Activated CD8-positive, alpha-beta memory T cell treated with anti-CD3 and anti-CD28 coated beads, Interleukin-2, amount 50 U/mL, for 4 hours (primary cell): ENCODE measurements at places on chromosomes 5 and 9.

DNA sequence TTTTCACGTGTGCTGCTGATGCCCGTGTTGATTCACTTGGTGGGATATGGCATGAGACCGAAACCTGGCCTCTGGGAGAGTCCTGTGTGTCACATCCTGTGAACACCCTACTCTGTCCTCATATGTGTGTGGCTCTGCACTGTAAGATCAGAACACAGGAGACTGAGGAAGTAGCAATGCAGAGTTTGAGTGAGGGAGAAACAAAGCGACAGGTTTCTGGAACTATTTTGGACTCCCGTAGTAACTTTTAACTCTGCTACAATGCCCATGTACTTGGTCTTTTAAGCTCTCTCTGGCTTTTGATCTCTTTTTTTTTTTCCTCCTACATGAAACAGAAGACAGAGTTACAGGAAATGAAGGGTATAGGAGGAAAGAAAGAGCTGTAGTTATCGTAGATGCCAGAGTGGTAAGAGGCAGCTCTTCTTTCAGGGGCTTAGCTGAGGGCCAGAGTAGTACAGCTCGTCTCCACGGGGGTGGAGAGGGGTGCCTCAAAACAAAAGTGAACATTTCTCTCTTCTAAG lies 26.6 kb downstream of the GRAMD2B start:
- DNase-seq, result peak; percentile 55

GRCh38 chr9:94511134-94511954 lies 43.5 kb upstream of the PCAT7 start:
- DNase-seq, result no peak

DNA sequence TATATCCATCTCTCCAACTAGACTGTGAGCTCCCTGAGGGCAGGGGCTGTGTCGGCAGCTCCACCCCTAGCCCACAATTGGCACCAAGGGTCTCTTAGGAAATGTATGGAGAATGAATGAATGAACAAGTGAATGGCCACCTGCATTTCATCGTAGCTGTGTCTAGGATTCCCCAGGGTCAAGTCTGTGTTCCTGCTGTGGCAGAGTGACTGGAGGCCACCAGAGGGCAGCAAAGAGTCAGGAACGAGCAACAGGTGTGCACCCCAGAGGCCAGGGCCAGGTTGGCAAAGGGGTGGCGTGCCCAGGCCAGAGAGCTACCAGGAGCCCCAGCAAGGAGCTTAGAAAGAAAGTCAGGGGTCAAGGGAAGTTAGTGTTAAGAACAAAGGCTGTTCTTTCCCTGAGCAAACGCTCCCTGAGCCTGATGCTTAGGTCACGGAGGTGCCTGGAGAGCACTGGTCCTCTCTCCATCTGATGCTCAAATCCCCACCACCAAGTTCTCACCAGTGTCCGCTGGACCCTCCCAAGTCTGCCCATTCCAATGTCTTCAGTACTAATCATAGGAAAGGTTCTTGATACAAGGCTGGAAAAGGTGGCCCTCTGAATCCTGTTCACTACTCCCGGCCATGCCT lies 160.7 kb downstream of the PAX5 start:
- DNase-seq, result peak; percentile 75

DNA sequence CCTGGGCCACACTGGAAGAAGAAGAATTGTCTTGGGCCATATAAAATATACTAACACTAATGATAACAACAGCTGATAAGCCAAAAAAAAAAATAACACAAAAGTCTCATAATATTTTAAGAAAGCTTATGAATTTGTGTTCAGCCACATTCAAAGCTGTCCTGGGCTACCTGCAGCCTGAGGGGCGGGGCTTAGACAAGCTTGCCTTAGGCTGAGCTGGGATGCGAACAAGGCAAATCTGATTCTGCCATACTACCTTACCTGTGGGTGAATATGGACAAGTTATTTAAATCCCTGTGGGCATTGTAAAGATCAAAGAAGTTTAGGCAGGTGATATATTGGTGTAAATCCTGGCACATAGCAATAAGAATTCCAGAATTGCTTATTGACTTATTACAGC lies 212.3 kb upstream of the ATP10B start:
- no peak for DNase-seq

DNA sequence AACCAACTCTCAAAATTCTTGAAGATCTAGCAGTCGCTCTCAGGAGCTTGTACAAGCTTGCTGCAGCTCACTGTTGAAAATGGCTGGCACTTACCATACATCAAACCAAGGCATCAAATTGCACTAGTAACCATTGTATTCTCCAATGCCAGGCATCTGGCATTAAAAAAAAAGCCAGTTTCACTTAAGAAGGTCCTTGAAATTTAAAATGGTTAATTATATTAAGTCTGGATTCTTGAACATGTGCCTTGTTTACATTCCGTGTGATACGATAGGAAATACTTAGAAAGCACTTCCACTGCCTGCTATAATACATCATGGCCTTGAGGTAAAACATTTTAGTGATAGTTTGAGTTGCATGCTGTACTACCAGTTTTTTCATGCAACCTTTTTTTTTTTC lies 300.7 kb downstream of the KDM4C start:
- DNase-seq, result no peak

GRCh38 chr5:143318270-143318669 lies 85.2 kb downstream of the NR3C1 start:
- no peak for DNase-seq

DNA sequence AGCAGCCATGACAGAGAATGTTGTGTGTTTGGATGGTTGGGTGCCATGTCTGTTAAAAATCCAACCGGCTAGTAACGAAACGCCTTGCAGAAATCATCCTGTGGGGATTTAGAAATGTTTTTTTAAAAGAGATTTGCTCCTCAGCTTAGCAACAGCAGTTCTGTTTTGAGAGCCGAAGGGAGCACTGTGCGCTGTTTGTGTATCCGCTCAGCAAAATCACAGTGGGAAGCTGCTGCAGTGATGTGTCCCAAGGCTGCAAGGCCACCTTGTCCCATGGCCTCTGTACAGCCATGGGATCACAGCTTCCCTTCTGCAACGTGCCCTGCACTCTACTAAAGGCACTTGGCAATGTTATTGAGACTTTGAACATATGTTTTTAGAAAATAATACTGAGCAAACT lies 40.9 kb downstream of the TRIO start:
- DNase-seq, result no peak

GRCh38 chr5:110262749-110263148 lies 463.7 kb downstream of the TMEM232 start:
- no peak for DNase-seq

- no peak for DNase-seq
These were observed 82.7 kb downstream of the NR6A1 start for GRCh38 chr9:124688238-124688904.

DNA sequence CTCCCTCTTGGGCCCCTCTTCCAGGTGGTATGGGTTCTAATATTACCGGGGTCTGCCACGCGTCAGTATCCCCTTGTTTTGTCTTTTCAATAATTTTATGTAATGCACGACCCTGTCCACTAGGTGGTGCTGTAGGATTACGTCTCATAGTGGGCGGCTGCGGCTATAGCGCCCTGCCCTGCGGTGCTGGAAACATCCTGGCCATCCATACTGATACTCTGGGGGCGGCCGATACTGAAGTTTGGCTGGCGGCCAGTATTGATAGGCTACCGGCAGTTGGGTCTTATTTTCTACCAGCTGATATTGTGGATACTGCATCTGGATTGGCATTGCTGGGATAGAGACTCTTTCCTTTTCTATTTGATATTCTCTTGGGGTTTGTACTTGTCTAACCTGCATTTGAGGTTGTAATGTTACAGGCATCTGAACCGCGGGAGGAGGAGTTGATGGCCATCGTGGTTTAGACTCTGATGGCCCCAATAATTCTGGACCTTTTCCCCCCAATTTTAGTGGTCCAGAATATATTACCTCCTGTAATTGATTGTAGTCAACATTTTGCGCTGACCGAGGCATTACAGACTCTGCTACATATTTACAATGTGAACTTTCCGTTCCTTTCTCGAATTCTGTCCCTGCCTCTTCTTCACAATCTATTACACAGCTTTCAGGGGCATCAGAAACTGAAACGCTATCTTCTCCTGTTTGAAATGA lies 3.3 kb upstream of the TMEM141 start:
- DNase-seq, result peak; percentile 62

DNA sequence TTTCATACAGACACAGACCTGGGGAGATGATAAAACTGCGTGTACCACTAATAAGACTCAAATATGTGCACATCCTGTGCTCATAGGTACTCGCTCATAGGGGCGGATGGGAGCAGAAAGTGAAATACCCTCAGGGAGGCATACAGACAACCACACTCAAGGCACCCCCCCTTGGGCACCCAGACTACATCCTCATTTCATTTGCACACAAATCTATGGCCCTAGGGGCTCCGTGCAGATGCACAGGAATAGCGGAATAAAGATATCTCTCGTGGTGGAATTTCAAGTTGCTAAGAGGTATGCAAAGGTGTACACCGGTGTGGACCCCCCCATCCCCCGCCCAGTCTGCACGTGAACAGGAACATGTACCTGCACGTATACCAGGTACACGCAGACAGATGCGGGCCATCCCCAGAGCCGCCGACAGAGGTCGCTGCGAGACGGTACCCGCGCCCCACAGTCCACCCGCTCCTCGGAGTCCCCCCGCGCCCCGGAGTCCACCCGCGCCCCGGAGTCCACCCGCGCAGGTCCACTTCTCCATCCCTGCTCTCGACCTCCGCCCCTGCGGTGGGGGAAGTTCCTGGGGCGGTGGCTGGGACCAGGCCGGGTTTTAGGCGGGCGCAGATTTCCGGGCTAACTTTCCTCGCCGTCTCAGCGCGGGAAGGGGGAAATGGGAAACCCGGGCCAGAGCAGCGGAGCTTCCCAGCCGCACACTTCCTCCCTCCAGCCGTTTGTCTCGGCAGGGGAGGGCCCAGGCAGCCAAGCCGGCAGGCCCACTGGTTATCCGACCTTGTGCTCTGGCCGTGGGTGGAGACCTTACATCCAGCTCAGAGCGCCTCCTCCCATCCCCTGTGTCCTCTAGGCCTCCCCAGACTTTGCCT lies 1.0 kb upstream of the IL12B start:
- DNase-seq, result peak; percentile 76

- no peak for DNase-seq
These were observed 230.2 kb downstream of the IRX1 start for GRCh38 chr5:3825531-3826451.

- no peak for DNase-seq
These were observed 80.8 kb upstream of the IL12B start for GRCh38 chr5:159411115-159411514.

GRCh38 chr5:163912046-163912445 lies 406.6 kb downstream of the MAT2B start:
- DNase-seq, result no peak

DNA sequence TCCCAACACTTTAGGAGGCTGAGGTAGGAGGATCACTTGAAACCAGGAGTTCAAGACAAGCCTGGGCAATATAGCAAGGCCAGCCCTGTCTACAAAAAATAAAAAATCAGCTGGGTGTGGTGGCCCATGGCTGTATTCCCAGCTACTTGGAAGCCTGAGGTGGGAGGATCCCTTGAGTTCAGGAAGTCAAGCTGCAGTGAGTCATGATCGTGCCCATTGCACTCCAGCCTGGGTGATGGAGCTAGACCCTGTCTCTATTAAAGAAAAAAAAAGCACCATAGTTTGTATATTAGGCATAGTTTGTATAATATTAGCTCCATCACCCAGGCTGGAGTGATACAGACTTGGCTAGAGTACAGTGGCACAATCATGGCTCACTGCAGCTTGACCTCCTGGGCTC lies 9.6 kb upstream of the NME5 start:
- DNase-seq, result no peak

DNA sequence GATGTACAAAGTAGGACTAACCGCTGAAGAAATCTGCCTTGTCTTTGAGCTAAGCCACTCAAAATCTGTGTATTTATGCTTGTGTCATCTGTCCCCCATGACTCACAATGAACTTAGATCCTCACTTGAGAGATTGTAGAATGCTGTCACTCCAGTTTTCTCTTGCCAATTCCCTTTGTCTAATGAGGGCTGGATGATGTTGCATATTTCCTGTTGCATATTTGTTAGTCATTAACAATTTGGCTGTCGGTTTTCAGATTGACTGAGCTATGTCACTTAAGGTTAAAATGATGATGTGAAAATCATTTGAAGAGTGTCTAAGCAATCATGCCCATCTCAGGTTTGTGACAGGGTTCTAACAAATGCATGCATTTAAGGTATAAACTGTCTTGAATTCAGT lies 481.7 kb downstream of the CDH10 start:
- DNase-seq, result no peak

- no peak for DNase-seq
These were observed 199.4 kb upstream of the ST8SIA4 start for GRCh38 chr5:101102506-101102905.

- no peak for DNase-seq
These were observed 94.0 kb downstream of the ZNF462 start for GRCh38 chr9:106956971-106957370.

DNA sequence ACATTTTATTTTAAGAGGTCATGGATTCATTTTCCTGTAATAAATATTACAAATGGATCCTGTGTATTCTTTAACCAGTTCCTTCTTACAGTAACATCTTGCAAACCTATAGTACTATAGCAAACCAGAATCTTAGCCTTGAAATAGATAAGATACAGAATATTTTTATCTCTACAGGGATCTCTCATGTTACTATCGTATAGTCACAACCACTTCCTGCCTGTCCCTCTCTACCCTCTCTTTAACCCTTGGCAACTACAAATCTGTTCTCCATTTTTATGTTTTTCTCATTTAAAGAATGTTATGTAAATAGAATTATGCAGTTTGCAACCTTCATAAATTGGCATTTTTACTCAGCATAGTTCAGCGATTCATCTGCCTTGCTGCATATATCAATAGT lies 454.0 kb downstream of the DIRAS2 start:
- no peak for DNase-seq

GRCh38 chr9:4769321-4770080 lies 23.2 kb upstream of the RCL1 start:
- DNase-seq, result no peak

GRCh38 chr9:90368241-90368640 lies 274.4 kb downstream of the DIRAS2 start:
- DNase-seq, result no peak

- no peak for DNase-seq
These were observed 42.1 kb upstream of the RAPGEF6 start for GRCh38 chr5:131677115-131677514.

- DNase-seq, result no peak
These were observed 55.6 kb upstream of the SPTLC1 start for GRCh38 chr9:92170848-92171247.

- no peak for DNase-seq
These were observed 10.9 kb upstream of the SOWAHA start for GRCh38 chr5:132802044-132802684.

DNA sequence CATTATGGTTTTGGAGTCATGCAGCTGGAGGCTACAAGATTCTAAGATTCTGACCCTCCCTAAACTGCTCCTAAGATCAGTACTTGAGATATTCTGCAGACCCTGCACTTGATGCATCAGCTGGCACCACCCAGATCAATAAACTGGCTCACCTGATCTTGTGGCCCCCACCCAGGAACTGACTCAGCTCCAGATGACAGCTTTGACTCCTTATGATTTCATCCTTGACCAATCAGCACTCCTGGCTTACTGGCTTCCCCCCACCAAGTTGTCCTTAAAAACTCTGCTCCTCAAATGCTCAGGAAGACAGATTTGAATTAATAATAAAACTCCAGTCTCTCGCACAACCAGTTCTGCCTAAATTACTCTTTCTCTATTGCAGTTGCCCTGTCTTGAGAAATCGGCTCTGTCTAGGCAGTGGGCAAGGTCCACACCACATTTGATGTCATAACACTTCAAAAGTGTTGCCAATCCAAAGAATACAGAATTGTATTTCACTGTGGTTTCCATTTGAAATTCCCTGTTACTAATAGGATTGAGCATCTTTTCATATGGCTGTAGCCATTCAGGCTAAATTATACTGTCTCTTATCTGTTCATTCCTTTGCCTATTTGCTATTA lies 14.8 kb upstream of the SLC30A5 start:
- no peak for DNase-seq
